ENCODE measurements at places on chromosomes 11 and 22. TPM values are rescaled to one million over a fixed set of nuclear protein-coding genes. Genes with fewer than 3 reads are reported as not detected.

DNA sequence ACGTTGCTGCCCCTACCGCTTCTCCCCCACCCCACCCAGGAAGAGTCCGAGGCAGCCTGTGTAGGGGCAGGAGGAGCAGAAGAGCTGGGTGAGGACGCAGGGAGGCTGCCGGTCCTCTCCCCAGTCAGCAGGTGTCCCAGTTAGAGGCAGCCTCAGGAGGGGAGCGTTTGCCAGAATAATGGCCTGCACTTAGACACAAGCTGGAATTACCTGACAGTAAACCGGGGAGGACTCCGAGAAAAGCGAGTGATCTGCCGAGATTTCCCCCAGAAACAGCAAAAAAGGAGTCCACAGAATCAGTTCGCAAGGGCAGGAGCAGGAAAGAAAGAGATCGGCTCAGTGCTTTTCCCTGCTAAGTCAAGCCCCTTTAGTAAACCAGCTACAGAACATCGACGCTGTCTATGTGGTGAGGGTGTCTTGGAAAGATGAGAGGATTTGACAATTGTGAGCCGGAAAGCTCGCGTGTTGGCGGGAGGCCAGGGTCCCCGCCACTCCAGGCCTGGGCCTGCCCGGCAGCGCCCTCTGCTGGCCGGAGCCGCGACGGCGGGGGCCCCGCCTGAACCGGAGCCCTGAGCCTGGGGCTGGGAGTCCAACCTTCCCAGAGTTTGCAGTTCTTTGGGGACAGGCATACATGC lies 17.7 kb upstream of the THRSP start:
- no peaks in the 10 kb centered on the region for H3K36me3 ChIP-seq
- no peak overlapping the region for H3K27ac ChIP-seq
- no peaks in the 10 kb centered on the region for H3K4me1 ChIP-seq

- H3K4me1 ChIP-seq = peaks cover 4% of the 10 kb centered on the region
- no peak overlapping the region for H3K4me3 ChIP-seq
- H3K27ac ChIP-seq = no peak overlapping the region
- H3K36me3 ChIP-seq = no peaks in the 10 kb centered on the region
- no peak for DNase-seq
These were observed 51.7 kb upstream of the PITPNB start for GRCh38 chr22:27970596-27971220.

DNA sequence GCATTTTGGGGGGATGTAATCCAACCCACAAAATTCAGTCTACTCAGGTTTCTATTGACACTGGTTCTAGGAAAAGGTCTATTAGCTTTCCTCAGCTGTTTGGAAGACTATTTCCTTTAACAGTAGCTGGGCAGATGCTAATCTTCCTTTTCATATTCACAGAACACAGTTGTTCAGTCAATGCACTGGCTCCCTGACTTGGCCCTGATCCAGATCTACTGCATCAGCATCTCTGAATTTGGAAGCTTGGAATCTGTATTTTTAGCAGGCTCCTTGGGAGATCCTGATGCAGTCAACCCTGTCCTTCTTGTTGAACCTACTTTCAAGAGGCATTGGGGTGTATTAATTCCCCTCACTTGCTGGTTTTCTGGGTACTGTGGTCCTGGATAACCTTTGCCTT lies 6.3 kb downstream of the HTATIP2 start:
- no peaks in the 10 kb centered on the region for H3K36me3 ChIP-seq
- no peak for DNase-seq
- H3K4me3 ChIP-seq = no peak overlapping the region
- no peak overlapping the region for H3K27ac ChIP-seq
- no peaks in the 10 kb centered on the region for H3K27me3 ChIP-seq
- 0 out of 2 replicates have a peak, but pooled peaks cover 2% of the 10 kb centered on the region for H3K4me1 ChIP-seq

Gene CARS1
- 100 TPM for total RNA-seq

- peak overlapping the region; percentile 46 for H3K4me3 ChIP-seq
- peak; percentile 71 for DNase-seq
- peaks cover 5% of the 10 kb centered on the region for H3K4me1 ChIP-seq
These were observed 5.7 kb upstream of the SULT4A1 start for GRCh38 chr22:43867839-43868635.

DNA sequence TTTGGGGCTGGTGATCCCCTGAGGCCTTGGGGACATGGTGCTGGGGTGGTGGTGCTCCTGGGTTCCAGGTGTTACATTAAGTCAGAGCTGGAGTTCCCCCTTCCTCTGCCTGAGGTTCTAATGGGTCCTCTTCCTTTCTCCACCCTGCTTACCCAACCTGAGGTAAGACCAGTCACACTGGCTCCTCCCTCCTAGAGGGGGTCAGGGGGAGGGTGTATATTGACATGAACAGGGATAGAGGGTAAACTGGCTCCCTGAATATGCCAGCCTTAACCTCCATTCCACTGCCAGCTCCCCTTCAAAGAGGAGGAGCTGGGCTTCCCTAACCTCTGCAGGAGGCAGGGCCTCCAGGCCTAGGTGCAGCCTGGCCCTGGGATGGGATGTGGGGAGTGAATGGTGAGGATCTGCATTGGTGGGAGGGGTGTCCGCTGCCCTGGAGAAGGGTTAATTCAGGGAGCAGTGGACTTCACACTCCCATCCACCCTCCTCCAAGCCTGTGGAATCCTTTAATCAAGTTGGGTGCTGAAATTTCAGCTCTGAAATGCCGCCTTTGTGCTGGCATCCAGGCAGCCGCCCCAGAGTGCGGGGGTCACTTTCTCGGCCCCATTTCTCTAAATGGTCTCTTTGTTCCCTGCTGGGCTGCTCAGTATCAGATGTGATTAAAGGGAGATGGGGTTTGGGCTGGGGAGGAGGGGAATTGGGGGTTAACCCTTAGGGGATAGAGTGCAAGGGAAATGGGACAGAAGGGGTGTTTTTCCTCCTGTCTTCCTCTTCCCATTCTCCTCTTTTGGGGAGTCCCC lies 15.2 kb downstream of the POLR2F start:
- H3K36me3 ChIP-seq = peaks cover 10% of the 10 kb centered on the region
- H3K27me3 ChIP-seq = no peaks in the 10 kb centered on the region
- no peak overlapping the region for H3K4me3 ChIP-seq
- no peak for DNase-seq

GRCh38 chr11:114163830-114164401 lies 104.4 kb downstream of the ZBTB16 start:
- H3K27ac ChIP-seq = no peak overlapping the region
- H3K27me3 ChIP-seq = no peaks in the 10 kb centered on the region
- H3K4me1 ChIP-seq = peaks cover 3% of the 10 kb centered on the region
- H3K36me3 ChIP-seq = no peaks in the 10 kb centered on the region
- no peak overlapping the region for H3K4me3 ChIP-seq

DNA sequence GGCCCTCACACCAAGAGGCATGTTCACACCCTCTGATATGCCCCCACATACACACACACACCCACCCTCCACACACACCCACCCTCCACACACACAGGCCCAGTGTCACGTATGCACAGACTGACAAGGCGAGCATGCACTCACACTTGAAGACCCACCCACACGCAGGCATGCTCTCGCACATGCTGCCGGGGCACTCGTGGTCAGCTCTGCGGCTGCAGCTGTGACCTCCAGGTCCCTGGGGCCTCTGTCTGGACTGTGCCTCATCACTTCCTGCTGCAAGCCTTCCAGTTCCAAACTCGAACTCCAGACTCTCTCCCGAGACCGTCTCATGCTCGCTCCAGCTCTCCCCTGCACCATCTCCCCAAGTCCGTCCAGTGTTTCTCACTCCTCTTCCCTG lies 9.5 kb downstream of the DCHS1 start:
- no peak overlapping the region for H3K27ac ChIP-seq
- H3K4me3 ChIP-seq = no peak overlapping the region
- H3K4me1 ChIP-seq = peaks cover 5% of the 10 kb centered on the region
- DNase-seq = no peak
- H3K36me3 ChIP-seq = no peaks in the 10 kb centered on the region

DNA sequence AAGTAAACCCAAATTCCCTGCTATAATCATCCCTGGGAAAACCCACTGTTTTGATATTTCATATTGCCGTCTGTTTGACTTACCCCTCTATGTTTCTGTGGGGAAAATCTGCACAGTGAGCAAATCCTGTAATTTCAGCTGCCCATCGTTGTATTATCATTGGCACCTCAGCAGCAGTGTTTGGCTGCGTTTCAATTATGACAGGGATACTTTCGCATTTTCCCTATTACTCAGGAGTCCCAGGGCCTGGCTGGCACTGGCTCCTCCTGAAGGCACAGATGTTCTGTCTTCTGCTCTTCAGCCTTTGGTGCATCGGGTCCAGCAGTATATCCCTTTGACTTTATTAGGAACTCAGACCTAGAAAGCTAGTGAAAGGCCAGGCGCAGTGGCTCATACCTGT lies 12.2 kb upstream of the MMP12 start:
- DNase-seq = no peak
- no peaks in the 10 kb centered on the region for H3K36me3 ChIP-seq
- H3K4me1 ChIP-seq = no peaks in the 10 kb centered on the region
- no peak overlapping the region for H3K4me3 ChIP-seq
- H3K27me3 ChIP-seq = no peaks in the 10 kb centered on the region

Data from H1 (cell line).